ENCODE measurements at places on chromosomes 16 and 17.

GRCh38 chr16:73020409-73020884 is 27.5 kb downstream of the ZFHX3 start:
- DNase-seq, result no peak

GRCh38 chr17:43526886-43527648 is 19.1 kb downstream of the ETV4 start:
- DNase-seq, result no peak

- DNase-seq, result no peak
Measured at GRCh38 chr17:74737299-74738050, 419 bp downstream of the RAB37 start.

DNA sequence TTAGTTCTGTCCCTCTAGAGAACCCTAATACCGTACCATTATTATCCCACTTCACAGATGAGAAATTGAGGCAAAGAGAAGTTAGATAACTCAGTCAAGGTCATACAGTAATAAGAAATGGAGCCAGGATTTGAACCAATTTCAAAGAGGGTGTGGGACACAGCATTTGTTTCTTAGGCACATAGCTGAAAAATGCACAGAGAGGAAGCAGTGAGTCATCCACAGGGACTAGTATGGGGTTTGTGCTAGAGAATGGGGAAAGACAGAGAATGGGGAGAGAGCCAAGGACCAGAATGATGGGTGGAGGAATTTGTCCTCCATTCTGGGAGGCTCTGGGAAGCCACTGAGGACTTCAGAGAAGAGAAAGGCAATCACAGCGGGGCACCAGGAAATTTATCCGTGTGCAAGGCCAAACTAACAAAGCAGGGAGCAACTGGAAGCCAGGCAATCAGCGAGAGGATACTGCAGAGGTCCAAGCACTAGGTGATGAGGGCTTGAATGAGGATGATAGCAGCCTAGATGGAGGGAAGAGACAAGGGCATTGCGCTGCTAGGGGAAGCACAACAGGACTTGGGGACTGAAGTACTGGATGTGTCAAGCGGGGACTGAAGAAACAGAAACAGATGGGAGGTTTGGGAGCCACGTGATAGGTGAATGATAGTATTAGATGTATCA is 78.1 kb upstream of the ZFHX3 start:
- no peak for DNase-seq

GRCh38 chr16:69386596-69386995 is 789 bp upstream of the TERF2 start:
- no peak for DNase-seq

DNA sequence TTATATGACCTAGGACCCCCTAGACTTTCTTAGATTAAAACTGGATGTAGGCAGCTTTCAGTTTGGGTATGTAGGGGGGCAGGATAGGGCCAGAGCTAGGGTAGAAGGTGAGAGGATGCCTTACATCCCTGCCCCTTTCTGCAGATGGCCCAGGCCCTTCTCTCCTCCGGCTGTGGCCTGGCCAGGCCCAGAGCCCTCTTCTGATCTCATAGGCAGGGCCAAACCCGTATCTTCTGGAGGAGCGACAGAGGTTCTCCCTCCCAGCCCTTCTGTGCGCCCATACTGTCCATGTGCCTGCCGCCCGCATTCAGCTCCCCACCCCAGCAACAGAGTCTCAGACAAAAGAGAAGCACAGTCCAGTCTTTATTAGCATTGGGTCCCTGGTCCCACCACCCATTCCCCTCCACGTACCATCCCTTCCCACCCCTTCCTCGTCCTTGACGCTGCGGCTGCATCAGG is 2.0 kb upstream of the TSPOAP1 start:
- no peak for DNase-seq

DNA sequence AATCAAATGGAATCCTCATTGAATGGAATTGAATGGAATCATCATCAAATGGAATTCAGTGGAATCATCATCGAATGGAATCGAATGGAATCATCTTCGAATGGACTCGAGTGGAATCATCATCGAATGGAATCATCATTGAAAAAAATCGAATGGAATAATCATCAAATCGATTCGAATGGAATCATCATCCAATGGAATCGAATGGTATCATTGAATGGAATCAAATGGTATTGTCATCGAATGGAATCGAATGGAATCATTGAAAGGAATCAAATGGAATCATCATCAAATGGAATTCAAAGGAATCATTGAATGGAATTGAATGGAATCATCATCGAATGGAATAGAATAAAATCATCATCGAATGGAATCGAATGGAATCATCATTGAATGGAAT is 619.3 kb downstream of the TP53TG3F start:
- DNase-seq, result no peak

DNA sequence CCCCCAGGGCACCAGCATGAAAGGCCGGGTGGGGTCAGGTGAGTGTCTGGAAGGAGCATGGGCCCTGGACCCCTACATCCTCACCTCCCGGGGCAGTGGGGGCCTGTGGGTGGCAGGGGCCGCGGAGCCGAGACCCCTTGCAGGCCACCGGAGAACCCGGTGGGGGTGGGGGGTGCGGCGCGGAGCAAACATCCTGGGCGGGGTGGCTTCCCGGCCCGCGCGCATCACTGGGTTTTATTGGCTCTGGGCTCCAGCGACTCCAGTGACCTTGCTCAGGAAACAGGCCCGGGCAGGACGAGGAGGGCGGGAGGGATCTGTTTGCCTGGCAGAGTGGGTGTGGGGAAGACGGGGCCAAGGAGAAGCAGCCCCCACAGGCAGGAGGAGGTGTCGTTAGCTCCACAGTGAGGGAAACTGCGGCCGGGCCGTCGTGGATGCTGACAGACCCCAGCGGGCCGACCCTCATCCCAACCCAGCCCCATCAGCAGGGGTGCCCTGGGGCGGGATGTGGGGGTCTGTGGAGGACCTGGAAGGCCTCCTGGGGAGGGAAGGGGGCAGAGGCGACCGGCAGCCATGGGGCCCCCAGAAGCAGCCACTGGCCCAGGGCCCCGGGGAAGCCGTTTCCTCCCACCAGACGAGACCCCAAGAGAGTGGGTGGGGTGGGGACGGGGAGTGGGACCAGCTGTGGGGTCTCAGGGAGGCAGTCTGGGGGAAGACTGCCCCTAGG is 10.6 kb downstream of the SSTR5 start:
- no peak for DNase-seq

Data from T-helper 22 cell (primary cell).